ENCODE measurements at places on chromosomes 2 and 18. TPM values are rescaled to one million over a fixed set of nuclear protein-coding genes. Genes with fewer than 3 reads are reported as not detected.

Gene GTF2A1L
- total RNA-seq: not detected

DNA sequence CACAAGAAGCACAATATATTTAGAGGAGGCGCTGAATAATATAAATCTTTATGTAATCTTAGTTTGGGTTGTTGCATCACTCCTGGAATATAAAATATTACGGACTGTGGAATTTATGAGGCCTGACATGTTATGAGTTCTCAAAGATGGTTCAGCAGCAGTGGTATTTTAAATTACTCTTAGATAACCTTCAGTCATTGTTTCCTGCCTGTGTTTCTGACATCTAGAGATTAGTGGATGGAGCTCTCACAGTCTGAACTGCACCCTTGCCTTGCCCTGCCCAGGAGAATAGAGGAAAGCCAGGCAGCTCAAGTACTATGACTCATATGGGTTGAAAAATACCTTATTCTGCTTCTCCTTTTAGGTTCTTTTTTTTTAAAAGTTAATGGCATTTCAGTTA, 70.0 kb downstream of the ACSL3 start:
- DNase-seq: no peak

- no peak for DNase-seq
Observed at GRCh38 chr2:207257251-207258250, 91.8 kb upstream of the KLF7 start.

DNA sequence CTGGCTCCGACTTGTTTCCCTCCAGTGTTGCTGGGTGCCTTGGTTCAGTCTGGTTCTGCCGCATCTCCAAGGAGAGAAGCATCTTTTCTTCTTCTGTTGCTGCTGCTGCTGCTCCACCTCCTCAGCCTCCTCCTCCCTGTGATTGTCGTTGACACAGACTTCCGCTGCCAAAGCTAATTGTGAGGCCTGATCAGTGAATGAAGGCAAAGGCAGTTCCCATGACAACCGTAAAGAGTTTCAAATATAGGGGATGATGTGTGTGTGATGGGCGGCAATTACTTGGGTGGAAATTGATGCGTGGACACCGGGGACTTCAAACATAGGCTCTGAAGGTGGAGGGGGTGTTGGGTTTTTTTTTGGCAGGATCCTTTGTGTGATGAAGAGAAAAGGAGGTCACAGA, 13.7 kb downstream of the TET3 start:
- DNase-seq: no peak

GRCh38 chr2:120403261-120403660, 57.3 kb downstream of the INHBB start:
- no peak for DNase-seq

Gene BOLL
- total RNA-seq: not detected

GRCh38 chr2:125424266-125424785, 1231.6 kb upstream of the GYPC start:
- no peak for DNase-seq

DNA sequence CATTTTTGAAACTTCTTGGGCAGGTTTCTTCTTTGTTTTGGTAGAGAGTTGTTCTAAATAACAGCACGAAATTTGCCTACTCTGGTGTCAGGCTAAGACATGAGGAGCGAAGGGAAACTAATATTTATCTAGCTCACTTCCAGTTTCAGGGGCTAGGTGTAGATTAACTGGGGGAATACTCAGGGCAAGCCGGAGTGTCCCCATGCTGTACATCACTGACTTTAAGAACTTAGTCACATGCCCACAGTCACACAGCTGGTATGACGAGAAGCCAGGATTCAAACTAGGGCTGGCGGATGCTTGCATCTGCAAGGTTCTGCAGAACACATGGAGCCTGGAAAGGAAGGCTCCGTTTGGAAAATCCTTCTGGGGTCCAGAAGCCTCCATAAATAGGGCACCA, 133.3 kb downstream of the ALPK2 start:
- no peak for DNase-seq

DNA sequence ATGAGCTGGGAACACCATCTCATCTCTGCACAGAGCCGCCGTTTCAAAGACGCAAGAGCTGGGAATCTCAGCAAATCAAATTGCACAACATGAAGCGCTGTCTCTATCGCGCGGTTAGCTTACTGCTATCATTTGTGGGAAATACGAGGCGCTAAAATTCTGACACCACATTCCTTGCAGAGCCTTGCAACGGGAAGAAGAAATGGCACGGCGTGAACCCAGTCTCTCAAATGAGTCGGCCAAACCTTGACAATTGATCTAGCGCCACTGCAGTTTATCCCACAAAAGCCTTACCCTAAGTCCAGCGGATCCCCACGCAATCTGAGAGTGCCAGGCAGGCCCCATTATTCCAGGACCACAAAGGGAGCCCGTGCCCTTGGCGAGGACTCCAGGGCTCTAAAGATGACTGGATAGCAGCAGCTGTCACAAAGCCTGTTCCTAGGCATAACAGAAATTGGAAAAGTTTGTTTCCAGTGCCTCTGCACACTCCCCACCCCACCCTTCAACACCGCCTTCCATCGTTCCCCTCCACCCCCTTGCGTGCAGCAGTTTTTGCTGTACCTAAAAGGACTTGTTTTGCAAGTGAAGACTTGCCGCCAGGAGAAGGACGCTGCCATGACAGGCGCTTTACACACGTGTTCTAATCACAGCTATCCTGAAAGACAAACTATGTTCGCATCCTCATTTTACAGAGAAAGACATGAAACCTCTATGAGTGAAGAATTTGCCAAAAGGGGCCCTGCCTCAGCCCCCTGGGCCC, 252.4 kb downstream of the EIPR1 start:
- DNase-seq: no peak

- DNase-seq: no peak
Observed at GRCh38 chr18:68417166-68417799, 297.6 kb downstream of the TMX3 start.

DNA sequence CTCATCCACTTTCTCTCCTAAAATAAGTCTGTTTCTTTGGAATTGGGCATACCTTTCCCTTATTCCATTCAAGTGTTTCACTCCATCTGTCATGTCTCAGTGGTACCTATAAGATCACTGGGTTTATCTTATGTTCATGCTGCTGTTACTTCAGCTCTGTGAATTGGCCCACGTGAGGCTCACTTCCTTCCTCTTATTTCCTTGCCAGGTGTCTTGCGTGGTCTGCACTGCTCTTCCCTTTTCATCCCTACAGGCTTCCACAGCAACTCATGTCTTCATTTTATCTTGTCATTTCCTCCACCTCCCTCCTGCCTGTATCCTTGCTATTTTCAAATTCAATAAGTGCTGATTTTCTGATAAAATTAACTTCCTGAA, 159.1 kb upstream of the ALPP start:
- no peak for DNase-seq

Gene BCL11A
- 3.0 TPM for total RNA-seq
